ENCODE measurements at places on chromosomes 4 and X.

DNA sequence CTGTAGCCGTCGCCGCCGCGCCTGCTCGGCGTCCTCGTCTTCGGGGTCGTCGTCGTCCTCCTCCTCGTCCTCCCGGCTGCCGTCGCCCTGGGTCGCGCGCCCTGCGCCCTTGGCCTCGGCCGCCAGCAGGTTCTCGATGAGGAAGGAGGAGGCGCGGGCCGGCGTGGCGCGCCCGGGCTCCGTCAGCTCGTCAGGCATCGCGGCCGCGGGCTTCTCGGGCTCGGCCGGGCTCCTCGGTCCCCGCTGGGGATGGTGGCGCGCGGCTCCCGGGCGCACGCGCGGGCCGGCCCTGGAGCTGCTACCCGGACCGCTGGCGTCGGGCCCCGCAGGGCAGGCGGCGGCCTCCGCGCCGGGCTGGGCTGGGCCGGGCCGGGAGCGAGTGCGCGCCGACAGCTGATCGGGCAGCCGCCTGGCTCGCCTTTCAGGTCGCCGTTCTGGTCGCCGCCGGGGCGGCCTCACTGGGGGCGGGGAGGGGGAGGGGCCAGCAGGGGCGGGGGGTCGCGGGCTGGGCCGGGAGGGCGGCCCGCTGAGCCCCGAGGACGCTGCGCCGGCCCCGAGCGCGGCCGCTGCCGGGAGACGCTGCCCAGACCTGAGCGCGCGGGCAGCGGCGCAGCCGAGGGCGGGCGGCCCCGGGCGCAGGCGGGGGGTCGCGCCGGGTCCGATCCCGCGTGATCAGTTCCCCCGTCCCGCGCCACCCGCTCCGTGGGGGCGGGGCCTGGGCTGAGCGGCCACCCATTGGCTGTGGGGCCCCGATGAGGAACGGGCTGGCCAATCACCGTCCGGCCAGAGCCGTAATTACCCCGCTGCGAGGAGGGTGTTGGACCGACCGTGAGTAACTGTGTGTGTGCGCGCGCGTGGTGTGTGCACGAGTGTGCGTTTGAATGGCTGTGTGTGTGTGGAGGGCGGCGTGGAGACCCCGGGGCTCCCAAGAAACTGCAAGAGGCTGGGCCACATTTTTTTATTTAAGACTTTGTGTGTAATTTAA lies at the start of gene HMX1:
TSS of gene HMX1 (minus strand) at position 423 of the 985 bp plus-strand sequence. CDS start at position 198, 225 bp downstream.
- DNase-seq = no peak

GRCh38 chr4:57344296-57344695 lies 234.1 kb upstream of the IGFBP7 start:
- DNase-seq = no peak

GRCh38 chr4:108369035-108369655 lies 200.4 kb upstream of the LEF1 start:
- DNase-seq = no peak

GRCh38 chrX:6980981-6981380 lies 166.5 kb upstream of the STS start:
- DNase-seq = no peak

GRCh38 chr4:98406819-98407218 lies 145.6 kb downstream of the RAP1GDS1 start:
- no peak for DNase-seq

GRCh38 chr4:1233641-1234308 lies 15.2 kb downstream of the CTBP1 start:
- DNase-seq = no peak

DNA sequence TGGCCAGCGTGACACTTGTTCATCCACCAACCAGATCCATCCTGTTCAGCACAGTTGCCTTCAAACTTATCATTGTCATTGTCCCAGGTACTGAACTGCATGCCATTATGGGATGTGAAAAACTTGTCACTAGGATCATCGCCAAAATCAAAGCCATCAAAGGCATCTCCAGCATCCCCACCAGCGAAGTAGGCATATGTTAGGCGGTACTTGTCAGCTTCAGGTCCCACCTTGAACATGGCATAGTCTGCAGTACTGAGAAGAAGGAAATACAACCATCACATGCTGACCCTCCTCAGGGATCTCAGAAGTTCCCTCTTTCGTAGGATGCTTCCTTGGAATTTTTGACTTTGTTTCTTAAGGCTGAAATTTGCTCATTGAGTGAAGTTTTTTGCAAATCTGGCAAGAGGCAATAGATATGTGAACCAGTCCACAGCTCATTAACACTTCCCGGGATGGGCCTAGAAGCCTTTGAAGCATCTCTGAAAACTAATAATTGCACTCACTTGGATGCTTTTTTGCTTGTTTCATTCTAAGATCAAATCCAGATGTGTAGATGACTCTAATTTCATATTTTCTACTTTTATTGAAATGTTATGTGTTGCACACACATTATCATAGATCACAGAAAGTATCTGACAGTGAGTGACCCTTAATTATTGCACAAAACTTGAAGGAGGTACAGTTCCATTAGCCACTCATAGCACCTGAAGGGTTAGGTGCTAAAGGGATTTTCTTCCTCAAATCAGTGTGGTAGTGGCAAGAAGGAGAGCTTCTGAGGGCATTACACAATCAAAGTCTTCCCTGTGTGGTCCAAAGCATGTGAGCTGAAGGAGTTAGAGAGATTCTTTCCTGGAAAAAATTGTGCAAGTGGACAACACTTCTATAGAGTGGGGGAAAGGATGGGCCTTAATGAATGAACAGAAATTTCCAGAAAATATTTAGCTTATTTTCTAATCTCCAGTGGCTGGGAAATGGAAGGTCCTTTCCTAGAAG lies 5.4 kb downstream of the FGG start:
- DNase-seq = no peak

DNA sequence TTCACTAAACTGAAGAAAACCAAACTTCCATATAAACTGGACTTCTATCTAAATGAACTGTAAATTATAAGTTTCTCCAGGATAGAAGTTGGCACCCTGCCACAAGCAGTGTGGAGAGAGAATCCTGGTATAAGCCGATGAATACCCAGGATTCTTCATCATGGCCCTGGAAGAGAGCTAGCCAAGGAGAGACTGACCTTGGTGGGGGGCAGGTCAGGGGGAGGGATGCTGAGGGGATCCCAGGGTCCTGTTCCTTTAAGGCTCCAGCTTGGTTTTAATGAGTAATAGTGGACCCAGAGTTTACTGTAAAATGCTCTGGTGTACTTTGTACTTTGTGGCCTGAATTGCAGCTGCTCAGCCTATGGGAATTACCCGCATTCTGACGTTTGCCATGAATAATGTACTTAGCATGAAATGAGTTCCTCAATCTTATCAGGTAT lies 16.9 kb downstream of the RASSF6 start:
- no peak for DNase-seq

- DNase-seq = no peak
Measured at GRCh38 chr4:44912980-44913379, 186.6 kb upstream of the GNPDA2 start.

DNA sequence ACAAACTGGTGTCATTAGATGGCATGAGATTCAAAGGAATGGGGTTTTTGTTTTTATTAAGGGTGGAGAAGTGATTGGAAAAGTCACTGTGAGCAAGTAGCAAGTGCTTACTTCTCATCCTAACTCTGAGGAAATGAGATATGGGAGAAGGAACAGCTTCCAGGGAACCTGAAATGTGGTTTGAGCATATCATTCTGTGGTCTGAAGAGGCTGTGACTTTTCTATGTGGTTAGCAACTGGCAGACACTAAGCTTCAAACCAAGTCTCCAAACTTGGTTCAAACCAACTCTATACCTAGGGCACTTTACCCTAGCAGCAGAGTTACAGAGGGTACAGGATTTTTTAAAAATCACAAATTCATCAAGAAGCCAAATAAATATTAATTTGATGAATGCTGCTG lies 58.2 kb downstream of the DCLK2 start:
- no peak for DNase-seq

Measured in activated T-helper 1 cell treated with anti-CD3 and anti-CD28 coated beads, Interleukin-2, amount 50 U/mL, for 16 hours (primary cell).